ENCODE measurements at places on chromosomes 1 and 21.

- no peak for DNase-seq
Observed at GRCh38 chr1:227576189-227576588, 12.8 kb downstream of the ZNF678 start.

GRCh38 chr1:81304187-81304586 lies 496.5 kb upstream of the ADGRL2 start:
- no peak for DNase-seq

GRCh38 chr1:11640101-11640500 lies 14.1 kb downstream of the FBXO2 start:
- DNase-seq: no peak

DNA sequence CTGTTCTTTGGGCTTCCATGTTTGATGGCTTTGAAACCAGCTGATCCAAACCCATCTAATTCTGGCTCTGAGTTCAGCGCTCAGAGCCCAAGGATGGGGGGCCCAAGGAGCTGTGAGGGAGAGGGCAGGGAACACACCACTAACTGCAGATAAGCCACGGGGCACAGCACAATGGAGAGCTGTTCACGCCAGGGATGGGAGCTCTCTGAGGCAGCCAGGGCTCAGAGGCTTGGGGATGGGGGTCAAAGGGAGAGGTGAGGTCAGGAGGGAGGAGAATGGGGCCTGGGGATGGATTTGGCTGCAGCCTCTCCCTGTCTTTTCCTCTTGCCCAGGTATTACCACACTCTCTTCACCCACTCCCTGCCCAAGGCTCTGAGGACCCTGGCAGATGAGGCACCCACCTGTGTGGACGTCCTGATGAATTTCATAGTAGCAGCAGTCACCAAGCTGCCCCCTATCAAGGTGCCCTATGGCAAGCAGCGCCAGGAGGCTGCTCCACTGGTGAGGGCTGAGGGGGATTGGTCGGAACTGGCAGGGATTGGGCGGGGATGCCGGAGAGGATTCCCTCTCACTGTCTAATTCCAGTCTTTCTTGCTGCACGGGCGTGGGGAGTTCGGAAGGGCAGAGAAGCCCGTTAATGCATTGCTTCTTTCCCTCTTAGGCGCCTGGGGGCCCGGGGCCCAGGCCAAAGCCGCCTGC lies 11.3 kb downstream of the SLC30A2 start:
- DNase-seq: no peak

- no peak for DNase-seq
Observed at GRCh38 chr1:226976276-226976977, 36.3 kb downstream of the COQ8A start.

- DNase-seq: no peak
Observed at GRCh38 chr1:222043444-222044292, 301.8 kb upstream of the DUSP10 start.

DNA sequence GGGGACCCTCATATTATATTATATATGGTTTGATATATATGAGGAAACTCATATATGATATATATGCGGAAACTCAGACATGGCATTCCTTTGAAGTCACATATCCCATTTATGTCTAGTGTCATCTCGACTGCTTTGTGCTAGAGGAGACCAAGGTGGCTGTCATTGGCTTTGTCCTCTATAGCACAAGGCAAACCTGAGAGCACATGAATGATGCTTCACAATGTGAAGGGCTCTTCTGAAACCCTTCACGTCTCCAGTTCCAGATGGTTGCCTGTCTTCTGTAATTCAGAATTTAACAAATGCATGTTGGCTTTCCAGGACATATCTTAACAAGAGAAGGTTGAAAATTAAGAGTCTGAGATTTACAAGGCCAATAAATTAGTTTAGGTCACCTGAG lies 303.6 kb downstream of the BARHL2 start:
- DNase-seq: no peak

GRCh38 chr1:9418851-9419250 lies 120.4 kb upstream of the SLC25A33 start:
- no peak for DNase-seq

GRCh38 chr1:32454726-32455125 lies 10.1 kb upstream of the ZBTB8B start:
- DNase-seq: no peak

- no peak for DNase-seq
Observed at GRCh38 chr1:17881761-17882160, 126.6 kb downstream of the ACTL8 start.
